ENCODE measurements at places on chromosomes 12 and 14.
A peak's percentile ranks its signal among the peaks of the same experiment; 100 is the strongest.

GRCh38 chr12:30913323-30913722 is 13.2 kb upstream of the TSPAN11 start:
- DNase-seq, result no peak

- DNase-seq, result no peak
Measured at GRCh38 chr14:31400031-31400638, 20.2 kb downstream of the HEATR5A start.

GRCh38 chr12:118035190-118036041 is 18.9 kb downstream of the RFC5 start:
- DNase-seq, result no peak

- DNase-seq, result no peak
Measured at GRCh38 chr12:6311822-6312528, 1.5 kb downstream of the PLEKHG6 start.

DNA sequence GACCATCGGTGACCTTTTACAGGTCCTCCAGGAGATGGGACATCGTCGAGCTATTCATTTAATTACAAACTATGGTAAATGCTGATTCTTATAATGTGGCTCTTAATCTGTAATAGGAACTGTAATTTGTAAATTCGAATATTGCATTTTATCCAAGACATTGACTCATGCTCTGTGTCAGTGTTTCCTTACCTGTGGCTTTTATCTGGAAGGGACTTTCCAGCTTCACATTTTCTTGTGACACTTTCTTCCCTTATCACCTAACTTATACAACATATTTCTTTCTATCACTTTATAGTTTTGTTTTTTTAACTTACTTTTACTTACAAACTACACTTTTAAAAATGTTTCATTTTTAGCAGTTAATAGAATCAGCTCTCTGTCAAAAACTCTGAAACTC is 14.8 kb downstream of the IRAK3 start:
- DNase-seq, result no peak

GRCh38 chr12:24349051-24349799 is 399.8 kb upstream of the SOX5 start:
- DNase-seq, result no peak

DNA sequence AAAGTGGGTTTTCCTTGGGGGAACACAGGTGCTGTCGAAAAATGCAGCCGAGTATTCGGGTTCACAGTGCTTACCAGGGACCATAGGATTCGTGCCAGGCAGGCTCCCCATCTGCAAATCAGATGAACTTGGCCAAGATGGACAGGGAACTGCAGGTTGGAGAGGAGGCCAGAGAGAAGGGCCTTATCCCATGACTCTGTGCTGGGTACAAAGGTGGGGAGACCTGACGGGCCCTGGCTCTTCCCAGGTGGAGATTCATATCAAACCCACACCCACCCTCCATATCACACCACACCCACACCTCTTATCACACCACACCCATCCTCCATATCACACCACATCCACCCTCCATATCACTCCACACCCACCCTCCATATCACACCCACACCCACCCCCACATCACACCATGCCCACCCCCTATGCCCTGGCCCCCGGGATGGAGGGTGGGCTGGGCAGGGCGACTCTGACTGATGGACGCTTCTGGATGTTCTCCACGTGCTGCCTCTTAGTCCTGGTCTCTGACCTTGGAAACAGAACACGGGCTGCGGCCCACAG is 319.7 kb downstream of the ADGRD1 start:
- no peak for DNase-seq

DNA sequence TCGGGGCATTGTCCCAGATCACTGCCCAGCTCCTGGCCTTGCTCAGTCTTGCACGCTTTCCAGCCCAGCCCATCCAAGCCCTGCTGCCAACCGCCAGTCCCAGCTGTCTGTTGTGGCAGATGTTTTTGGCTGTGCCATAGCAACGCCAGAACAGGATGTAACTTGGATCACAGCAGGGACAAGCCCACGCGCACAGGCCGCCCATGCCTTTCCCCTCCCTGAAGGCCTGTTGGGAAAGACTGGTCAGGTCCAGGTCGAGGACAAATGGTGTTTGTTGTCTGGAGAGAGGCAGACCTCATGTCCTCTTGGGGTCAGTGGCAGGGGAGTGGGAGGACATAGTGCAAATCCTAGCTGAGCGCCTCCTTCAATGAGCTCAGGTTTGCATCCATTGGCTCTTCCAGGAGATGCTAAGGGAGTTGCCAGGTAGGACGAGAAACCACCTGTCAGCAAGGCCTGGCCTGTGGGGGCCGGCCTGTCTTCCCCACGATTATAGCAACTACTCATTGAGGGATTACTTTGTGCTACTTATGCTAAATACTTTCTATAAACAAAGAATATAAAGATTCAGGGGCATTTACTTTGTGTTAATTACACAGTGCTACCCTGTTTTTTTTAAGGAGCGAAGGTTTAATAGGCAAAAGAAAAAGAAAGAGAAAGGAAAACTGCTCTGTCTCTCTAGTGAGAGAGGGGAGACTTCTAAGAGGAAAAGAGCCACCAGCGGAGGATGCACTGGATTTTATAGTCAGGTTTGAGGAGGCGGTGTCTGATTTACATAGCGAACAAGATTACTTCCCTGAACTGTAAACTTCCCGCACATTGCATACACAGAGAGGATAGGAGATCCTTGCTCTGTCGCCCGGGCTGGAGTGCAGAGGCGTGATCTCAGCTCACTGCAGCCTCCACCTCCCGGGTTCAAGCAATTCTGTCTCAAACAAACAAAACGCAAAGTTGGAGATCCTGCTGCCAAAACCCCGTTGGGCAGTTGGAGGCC is 42.8 kb upstream of the CORO1C start:
- DNase-seq, result peak; percentile 66

- no peak for DNase-seq
Measured at GRCh38 chr12:28033538-28033915, 61.0 kb upstream of the PTHLH start.

DNA sequence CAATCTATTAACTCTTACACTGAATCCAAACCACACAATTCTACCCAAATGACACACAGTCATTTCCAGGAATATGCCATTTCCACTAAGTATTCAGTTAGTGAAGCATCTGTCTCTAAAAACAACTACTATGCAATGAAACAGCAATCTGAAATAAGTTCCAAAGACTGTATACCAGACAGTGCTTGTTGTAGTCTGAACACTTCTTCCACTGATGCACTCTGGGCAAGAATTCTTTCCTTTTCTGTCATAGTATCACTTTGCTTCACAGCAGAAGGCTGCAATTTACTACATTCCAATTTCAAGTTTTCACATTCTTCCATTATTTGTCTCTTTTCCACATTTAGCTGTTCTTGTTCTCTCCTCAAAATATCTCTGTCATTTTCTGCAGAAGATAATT is 25.8 kb downstream of the TRIP11 start:
- no peak for DNase-seq

GRCh38 chr12:13146336-13146938 is 43.0 kb upstream of the GSG1 start:
- DNase-seq, result no peak

GRCh38 chr12:56522411-56523193 is 982 bp downstream of the RBMS2 start:
- no peak for DNase-seq

GRCh38 chr14:24323341-24323740 is 11.5 kb downstream of the ADCY4 start:
- DNase-seq, result no peak

- DNase-seq, result no peak
Measured at GRCh38 chr12:10563002-10563401, 50.4 kb downstream of the MAGOHB start.

DNA sequence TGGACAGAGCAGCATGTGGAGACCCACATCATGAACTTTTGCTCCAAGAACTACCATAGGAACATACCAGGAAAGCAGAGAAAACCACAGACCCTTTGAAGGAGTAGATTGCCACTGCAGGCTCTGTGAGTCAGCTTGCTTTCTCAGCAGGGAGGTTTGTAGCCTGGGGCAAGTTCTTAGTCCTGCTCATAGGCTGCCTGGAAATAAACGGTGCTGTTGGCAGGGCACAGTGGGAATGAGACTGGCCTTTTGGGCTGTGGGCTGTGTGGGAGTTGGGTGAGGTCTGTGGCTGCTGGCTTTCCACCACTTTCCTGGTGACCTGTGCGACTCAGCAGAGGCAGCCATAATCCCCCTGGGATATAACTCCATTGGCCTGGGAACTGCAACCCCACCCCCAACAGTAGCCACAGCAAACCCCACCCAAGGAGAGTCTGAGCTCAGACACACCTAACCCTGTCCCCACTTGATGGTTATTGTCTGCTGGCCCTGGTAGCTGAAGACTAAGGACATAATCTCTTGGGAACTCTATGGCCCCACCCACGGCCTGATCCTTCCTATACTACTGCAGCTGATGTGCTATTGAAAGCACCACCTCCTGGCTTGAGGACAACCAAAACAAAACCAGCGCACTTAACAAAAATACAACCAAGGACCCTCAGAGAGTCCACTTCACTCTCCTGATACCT is 192.1 kb upstream of the GARIN6 start:
- DNase-seq, result no peak

DNA sequence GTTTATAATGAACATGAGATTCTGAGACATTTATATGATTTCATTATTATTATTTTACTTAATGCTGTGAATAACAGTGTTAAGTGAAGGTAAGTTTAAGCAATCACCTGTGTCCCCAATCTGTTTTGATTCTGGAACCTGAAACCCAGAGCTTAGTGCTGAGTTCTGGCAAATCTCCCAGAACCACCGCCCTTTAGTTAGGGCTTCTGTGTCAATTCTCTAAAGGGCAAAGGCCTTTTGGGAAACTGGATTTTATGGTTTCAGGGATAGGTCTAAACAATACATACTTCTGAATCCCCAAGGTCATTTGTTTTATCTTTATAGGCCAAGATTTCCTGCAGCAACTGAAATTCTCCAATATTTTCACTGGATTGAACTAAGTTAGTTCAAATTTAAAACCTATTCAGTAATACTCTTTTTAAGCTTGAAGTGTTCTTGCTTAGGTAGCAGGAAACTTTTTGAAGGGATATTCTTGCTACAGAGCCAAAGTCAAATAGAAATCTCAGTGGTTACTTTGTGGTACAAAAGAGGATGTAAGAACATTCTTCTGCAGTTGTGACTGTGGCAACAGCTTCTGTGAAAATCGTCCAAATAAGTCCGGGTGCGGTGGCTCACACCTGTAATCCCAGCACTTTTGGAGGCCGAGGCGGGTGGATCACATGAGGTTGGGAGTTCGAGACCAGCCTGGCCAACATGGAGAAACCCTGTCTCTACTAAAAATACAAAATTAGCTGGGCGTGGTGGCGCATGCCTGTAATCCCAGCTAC is 10.0 kb upstream of the PKP2 start:
- no peak for DNase-seq

DNA sequence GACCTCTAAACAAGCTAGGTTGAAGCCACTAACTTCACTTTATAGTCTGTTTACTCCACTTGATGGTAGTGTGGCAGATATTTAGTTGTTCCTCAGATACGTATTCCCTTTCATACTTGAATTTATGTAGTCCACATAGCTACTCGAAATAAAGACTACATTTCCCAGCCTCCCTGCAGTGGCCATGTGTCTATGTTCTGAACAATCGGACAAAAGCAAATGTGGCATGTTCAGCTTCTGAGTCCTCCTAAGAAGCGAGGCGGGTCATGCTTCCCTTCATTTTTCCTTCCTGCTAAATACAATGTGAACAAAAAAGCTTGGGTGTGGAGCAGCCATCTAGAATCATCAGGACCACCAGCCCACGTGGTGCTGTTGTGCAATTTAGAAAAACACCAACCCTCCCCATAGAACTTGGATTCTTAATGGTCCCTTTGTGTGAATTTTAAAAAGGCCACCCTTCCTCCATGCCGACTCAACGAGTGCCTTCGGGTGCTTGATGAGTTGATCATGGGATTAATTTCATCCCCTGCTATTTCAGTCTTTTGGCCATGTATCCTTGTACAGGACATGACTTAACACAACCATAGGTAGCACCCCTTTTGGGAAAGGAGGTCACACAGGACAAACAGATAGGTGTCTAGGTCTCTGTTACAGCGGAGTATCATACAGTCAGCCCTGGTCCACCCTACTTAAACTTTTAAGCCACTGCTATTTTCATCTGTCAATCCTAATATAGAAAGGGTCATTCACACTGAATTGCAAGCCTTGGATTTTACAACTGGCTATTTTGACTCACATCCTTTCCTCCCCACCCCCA is 60.7 kb downstream of the ZFC3H1 start:
- DNase-seq, result no peak

DNA sequence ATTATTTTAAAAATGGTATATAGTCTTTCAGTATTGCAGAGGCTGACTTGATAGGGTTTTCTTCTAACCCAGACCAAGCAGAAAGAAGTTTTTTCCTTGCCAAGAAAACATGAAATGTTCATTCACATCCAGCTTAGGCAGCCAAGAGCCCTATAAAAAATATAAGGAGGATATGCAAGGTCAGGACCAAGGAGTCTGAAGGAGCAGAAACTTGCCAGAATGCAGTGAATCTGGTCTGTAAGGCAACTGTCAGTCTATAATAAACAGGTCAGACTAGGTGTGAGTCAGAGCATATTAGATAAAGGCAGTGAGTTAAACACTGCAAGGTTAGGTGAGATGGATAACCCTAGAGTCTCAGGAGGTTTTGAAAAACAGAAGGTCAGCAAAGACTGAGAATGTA is 645.5 kb downstream of the C12orf50 start:
- no peak for DNase-seq

- DNase-seq, result no peak
Measured at GRCh38 chr12:13144266-13144828, 40.9 kb upstream of the GSG1 start.

GRCh38 chr14:87656315-87656714 is 336.7 kb downstream of the GALC start:
- DNase-seq, result no peak

GRCh38 chr14:55625481-55625880 is 45.5 kb downstream of the KTN1 start:
- no peak for DNase-seq

- DNase-seq, result no peak
Measured at GRCh38 chr12:54182981-54183380, 5.8 kb downstream of the SMUG1 start.

DNA sequence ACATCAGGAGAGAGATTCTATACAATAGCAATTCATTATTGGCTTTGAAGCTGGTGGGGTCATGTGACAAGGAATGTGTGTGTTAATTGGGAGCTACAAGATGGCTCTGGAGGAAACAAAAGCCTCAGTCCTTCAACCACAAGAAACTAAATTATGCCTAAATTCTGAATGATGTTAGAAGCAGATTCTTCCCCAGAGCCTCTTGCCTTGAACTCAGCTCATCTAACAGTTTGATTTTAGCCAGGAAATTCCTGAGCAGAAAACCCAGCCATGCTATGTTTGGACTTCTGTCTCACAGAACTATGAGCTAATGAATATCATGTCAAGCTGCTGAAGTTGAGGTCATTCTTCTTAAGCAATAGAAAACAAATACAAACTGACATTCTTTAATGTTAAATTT is 274.7 kb downstream of the SLC6A15 start:
- no peak for DNase-seq

- DNase-seq, result no peak
Measured at GRCh38 chr12:108369736-108370396, 30.8 kb upstream of the CMKLR1 start.

DNA sequence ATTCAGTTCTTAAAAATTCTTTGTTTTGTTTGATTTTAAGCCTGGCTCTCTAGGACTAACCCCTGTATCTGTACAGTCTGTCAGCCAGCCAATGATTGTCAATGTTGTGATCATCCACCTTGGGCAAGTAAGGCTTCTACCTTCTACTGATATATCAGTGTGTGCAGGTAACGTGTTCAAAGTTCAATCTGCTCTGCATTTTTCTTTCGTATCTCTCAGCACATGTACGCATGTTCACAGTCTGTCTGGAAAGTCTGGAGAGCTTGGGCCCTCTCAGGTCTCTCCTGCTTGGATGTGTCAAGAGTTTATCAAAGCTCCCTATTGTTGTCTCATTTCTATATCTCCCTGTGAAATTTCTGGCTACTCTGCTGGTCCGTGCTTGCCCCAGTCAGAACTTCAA is 138.6 kb upstream of the VRK1 start:
- DNase-seq, result no peak

GRCh38 chr12:50765095-50765911 is 1.4 kb downstream of the ATF1 start:
- no peak for DNase-seq

All from NCI-H510A (cell line).